ENCODE measurements at places on chromosomes 6 and 20.

- DNase-seq = no peak
These were observed 637.5 kb upstream of the MAN1A1 start for GRCh38 chr6:119986934-119987549.

- no peak for DNase-seq
These were observed 485 bp upstream of the RTF2 start for GRCh38 chr20:56467968-56468315.

DNA sequence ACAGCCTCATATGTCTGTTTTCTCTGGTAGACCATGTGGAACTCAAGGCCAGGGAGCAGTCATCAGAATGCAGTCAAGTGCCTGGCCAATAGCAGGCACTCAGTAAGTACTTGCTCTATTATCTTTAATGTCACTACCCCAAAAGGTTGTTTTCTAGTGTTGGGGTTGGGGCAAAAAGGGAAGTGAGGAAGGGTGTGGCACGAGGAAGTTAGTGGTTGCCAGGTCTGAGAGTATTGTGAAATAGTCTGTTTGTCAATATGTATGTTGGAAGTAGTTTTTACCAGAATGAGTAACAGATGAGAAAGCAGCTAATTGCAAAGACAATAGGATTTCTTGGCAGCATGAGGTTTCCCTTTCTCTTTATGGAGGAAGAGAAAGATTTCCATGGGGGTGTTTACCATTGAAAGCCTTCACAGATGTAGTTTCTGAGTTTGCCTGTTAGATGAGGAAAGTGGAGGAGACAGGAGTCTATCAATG, 59.5 kb upstream of the ARMH2 start:
- DNase-seq = no peak

DNA sequence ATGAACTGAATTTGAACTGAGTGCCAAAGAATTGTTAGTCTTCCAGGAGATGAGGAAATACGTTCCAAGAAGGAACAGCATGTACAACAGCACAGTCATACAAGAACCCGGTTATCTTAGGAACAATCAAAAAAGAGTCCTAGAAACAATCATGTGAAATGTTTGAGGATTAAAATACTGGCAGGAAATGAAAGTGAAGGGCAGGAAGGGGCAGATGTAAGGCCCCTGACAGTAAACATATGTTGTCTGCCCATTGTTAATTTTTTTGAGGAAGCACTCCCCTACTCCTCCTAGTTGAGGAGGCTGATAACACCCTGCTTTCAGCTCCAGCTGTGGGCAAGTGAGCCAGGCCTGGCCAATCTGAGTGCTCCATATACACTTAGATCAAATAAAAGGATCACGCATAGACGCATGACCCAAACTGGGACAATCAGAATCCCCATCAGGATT, 220.9 kb downstream of the HACE1 start:
- no peak for DNase-seq

- DNase-seq = no peak
These were observed 39.3 kb downstream of the PCNA start for GRCh38 chr20:5080384-5080877.

Measured in nephron progenitor cell (in vitro differentiated cells).